Fibroblast of lung (primary cell): ENCODE measurements at places on chromosomes 2 and 18. TPM values are rescaled to one million over a fixed set of nuclear protein-coding genes. Genes with fewer than 3 reads are reported as not detected.

Gene UGT1A5
- total RNA-seq = not detected in 2 replicates

- DNase-seq = no peak
Observed at GRCh38 chr2:110888411-110888810, 156.0 kb downstream of the ACOXL start.

Gene RESP18
- total RNA-seq = not detected in 2 replicates

Gene CFAP65
- not detected in 2 replicates for total RNA-seq
